DND-41 (cell line): ENCODE measurements at places on chromosomes 5 and 9.
A peak's percentile ranks its signal among the peaks of the same experiment; 100 is the strongest.

- no peak for DNase-seq
- peaks cover 17% of the 10 kb centered on the region for H3K4me1 ChIP-seq
- no peak overlapping the region for H3K27ac ChIP-seq
- no peak overlapping the region for H3K4me3 ChIP-seq
- H3K27me3 ChIP-seq, result no peaks in the 10 kb centered on the region
- H3K36me3 ChIP-seq, result no peaks in the 10 kb centered on the region
These were observed 367.1 kb downstream of the CSNK1G3 start for GRCh38 chr5:123879071-123879470.

DNA sequence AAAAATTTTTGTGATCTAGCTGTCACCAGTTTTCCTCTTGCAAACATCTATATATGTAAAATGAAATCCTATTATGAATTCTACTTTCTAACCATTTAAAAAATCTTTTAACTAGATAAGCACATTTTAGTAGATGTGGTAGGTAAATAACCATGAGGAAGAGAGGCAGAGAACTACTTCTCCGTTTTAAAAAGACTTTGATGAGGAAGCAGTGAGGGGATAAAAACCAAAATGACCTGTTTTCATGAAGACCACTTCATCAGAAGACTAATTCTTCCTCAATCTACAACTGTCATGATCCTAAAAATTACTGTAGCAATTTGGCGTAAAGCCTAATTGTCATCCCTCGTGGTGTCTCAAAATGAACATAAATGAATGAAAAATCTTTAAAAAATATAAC, 15.7 kb upstream of the ERBIN start:
- H3K36me3 ChIP-seq, result no peaks in the 10 kb centered on the region
- H3K27ac ChIP-seq, result no peak overlapping the region
- H3K4me1 ChIP-seq, result no peaks in the 10 kb centered on the region
- no peaks in the 10 kb centered on the region for H3K27me3 ChIP-seq
- DNase-seq, result no peak
- H3K4me3 ChIP-seq, result no peak overlapping the region

DNA sequence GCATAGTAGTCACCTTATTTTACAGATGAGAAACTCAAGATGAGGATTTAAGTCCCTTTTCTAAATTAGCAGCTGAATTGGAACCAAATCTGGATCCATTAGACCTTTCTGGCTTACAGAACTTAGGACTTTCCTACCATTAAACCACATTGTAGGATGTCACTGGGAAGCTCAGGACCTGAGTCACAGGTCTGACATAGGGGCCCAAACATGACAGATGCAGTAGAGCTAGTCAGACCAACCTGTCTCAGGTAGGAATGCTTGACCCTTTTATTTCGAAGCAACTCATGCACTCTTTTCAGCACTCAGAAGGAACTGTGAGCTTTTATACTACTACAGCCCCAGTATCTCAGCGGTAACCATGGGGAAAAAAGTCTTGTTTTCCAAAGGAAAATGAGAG, 2.6 kb downstream of the RAB24 start:
- no peak for DNase-seq
- peaks cover 70% of the 10 kb centered on the region for H3K4me1 ChIP-seq
- H3K27ac ChIP-seq, result peak overlapping the region; percentile 82
- peaks cover 51% of the 10 kb centered on the region for H3K36me3 ChIP-seq

DNA sequence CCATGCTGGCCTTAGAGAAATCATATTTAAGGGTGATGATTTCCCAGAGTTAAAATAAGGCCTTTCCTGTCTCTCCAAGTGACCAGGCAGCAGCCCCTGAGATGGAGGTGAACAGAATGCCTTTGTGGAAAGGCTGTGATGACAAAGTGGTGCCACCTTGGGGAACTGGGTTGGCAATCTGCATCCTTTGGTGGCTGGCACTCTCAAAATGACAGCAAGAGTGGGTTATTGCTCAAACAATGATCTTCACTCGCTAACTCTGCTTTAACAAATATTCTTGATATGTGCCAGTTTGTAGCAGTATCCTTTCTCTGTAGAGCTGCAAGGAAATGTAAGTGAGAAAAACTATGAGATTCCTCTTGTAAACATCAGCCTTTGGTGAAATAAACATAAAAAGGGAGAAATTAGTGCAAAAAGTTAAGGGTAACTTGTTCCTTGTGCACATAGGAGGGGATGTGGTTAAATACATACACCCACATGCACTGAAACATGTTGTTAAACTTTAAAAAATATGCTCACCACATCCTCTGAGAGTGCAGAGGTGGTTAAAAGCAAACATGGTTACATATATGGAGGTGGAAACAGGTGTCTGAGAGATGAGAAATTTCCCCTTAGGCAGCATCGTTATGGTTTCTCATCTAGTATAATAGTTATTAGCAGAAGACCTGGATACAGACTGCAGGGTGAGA, 373.4 kb upstream of the CTNND2 start:
- DNase-seq, result peak; percentile 22
- peaks cover 17% of the 10 kb centered on the region for H3K4me1 ChIP-seq
- H3K27ac ChIP-seq, result peak overlapping the region; percentile 61
- no peaks in the 10 kb centered on the region for H3K27me3 ChIP-seq

GRCh38 chr9:15182101-15182551, 124.9 kb downstream of the TTC39B start:
- H3K36me3 ChIP-seq, result no peaks in the 10 kb centered on the region
- DNase-seq, result no peak
- no peak overlapping the region for H3K4me3 ChIP-seq
- no peaks in the 10 kb centered on the region for H3K4me1 ChIP-seq

DNA sequence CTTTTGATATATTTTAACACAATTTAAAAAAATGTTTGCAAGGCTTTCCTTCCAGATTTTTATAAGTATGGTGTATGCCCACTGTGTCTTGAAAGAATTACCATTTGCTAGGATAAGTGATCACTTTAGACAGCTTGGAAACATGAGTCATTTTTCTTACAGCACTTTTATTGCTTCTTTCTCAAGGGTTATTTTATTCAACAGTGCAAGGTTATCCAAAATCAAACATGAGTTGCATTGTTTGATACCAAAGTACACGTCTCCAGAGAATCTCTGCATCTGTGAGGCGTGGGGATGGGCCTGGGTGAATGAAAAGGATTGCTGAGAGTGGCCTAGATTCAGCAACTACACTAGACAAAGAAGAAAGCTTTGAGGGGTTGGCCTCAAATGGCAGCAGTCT, 329.6 kb downstream of the ADAMTS6 start:
- no peak overlapping the region for H3K27ac ChIP-seq
- H3K4me3 ChIP-seq, result no peak overlapping the region
- H3K36me3 ChIP-seq, result no peaks in the 10 kb centered on the region
- H3K27me3 ChIP-seq, result no peaks in the 10 kb centered on the region
- H3K4me1 ChIP-seq, result no peaks in the 10 kb centered on the region

DNA sequence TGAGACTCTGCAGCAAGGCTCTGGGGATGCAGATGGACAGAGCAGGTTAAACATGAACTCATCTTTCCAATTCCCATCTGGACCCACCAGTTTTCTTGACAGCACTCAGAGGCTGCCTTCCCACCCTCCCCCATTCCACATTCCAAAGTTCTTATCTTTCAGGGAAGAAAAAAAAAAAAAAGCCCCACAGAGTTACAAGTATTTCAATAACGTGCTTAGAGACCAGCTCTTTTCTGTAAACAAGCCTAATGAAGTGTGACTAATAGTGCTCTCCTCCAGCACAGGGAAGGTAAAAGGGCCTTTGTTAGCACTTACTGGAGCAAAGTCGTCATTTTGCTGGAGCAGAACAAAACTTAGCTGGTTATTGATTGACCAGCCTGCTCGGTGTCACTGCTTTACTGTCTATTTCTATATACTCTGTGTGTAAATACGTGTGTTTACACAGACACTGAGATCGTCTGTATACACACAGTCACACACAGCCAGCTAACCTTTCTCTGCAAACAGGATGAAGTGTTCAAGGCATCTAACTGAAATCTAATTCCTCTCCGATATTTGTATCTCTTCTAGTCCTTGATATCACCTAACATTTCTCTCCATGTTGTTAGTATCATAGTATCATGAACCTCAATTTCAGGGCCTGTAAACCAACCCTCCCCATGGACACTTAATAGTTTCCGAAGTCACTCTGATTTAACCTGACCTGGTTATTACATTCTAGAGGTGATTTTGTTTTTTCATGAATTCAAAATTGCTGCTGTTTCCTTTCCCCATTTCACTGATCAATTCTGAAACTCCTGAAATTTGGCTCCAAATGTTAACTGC, 84.9 kb downstream of the ZNF608 start:
- peaks cover 13% of the 10 kb centered on the region; the same call in 1 of the 2 replicates for H3K4me1 ChIP-seq
- H3K27ac ChIP-seq, result no peak overlapping the region
- H3K4me3 ChIP-seq, result no peak overlapping the region
- no peaks in the 10 kb centered on the region for H3K36me3 ChIP-seq
- H3K27me3 ChIP-seq, result no peaks in the 10 kb centered on the region

DNA sequence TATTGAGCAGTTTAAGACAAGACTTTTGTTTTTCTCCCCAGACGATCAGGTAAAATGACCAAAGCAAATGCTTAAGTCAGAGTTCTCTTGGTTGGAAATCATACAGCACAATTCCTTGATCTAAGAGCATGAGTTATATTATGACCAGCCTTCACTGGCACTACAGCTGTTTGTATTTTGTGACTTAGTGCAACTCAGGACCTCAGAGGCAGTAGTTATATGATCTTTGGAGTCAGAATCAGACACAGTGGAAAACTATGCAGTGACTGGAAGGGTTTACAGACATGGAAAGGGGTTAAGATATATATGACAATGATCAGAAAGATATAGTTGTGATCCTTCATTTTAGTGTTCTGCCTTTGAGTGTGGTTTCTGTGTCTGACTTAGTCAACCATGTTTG, 24.3 kb downstream of the RAD23B start:
- H3K27me3 ChIP-seq, result no peaks in the 10 kb centered on the region
- DNase-seq, result no peak
- H3K36me3 ChIP-seq, result peaks cover 80% of the 10 kb centered on the region
- no peak overlapping the region for H3K4me3 ChIP-seq

DNA sequence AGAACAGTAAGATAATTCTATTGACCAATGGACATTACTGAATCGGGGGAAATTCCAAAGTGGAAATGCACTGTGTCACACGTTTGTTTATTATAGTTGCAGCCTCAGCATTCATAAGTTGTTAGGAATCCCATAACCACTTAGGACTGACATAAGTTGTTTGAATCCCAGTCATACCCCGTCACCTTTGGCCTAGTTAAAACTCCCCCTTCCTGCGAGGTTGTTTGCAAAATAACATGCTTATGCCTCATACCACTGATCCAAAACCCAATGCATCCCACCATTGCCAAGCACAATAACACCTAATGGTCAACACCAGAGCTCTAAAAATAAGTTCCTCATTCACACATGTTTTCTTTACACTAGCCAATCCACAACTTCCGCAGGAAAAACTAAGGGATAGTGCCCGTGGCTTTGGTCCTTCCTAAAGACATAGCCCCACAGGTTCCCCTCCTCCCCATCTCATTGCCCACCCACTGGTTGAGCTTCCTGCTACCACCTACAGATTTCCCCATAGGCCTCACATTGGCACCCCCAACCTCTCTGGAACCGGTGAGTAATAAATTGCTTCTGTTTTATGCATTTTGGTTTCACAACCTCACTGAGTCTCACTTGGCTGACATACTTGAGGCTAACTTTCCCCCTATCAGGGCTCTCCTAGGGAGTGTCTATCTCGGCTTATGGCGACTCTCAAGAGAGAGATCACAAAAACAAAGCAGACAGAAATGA, 42.3 kb upstream of the MUSK start:
- H3K4me3 ChIP-seq, result no peak overlapping the region
- no peak overlapping the region for H3K27ac ChIP-seq
- no peaks in the 10 kb centered on the region for H3K4me1 ChIP-seq
- no peaks in the 10 kb centered on the region for H3K27me3 ChIP-seq

- H3K36me3 ChIP-seq, result peaks cover 32% of the 10 kb centered on the region
- peaks cover 38% of the 10 kb centered on the region for H3K4me1 ChIP-seq
- peak overlapping the region; percentile 83 for H3K4me3 ChIP-seq
- H3K27me3 ChIP-seq, result no peaks in the 10 kb centered on the region
These were observed 859 bp downstream of the CDKN2AIPNL start for GRCh38 chr5:134410822-134411221.

DNA sequence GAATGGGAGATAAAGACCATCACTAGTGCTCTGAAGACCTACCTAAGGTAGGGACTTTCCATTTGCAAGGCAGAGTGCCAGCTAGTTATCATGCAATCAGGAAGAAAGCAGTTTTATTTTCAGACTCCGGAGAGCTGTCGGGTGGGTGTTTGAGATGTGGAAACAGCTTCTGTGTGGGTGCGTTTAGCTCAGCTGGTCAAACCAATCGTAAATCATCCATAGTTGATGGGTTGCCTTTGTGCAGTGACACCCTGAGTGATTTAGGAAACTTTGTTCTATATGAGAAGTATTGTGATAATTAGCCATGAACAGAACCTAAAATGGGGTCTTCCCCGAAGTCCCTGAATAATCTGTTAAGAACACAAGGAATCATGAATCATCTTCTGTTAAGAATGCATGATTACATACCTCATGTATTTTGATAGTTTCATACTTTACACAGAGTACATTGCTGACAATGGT, 284.3 kb downstream of the ARHGAP26 start:
- no peak for DNase-seq
- H3K4me1 ChIP-seq, result no peaks in the 10 kb centered on the region
- H3K4me3 ChIP-seq, result no peak overlapping the region
- no peaks in the 10 kb centered on the region for H3K27me3 ChIP-seq
- H3K36me3 ChIP-seq, result peaks cover 33% of the 10 kb centered on the region

DNA sequence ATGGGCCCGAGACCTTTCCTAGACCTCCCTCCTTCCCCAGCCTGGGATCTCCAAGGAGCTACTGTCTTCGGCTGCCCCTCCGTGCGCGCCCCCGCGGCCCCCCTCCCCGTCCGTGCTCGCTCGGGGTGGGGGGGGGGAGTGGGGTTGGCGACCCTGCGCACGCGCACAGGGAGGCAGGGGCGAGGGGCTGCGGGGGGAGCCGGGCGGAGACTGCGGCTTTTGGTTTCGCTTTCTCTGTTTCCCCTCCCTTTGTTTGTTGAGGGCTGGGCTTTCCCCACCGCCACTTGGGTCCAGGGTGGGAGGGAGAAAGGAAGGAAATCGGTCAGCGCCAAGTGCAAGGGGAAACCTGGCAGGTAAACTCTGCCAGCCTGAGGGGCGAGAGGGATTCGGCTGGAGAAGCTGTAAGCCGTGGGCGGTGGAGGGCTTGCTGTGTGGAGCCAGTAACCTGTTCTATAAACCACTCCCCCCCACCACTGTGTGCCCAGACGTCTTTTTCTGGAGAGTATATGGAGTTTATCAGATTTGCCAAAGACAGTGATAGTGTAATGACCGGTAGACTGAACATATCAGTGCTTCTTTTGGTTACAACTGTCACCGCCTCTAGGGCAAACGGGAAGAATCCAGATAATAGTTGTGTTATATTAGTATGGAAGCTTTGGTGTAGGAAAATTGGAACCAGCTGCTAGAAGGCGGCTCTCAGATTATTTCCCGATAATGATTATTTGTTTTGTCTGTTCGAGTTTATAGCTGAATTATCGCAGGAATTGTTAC, 684 bp downstream of the DNAJA1 start:
- H3K36me3 ChIP-seq, result peaks cover 54% of the 10 kb centered on the region
- peak; percentile 88 for DNase-seq
- peak overlapping the region; percentile 93 for H3K27ac ChIP-seq
- H3K4me3 ChIP-seq, result peak overlapping the region; percentile 59; the same call in 1 of the 2 replicates
- no peaks in the 10 kb centered on the region for H3K27me3 ChIP-seq
- H3K4me1 ChIP-seq, result peaks cover 61% of the 10 kb centered on the region

- H3K4me1 ChIP-seq, result no peaks in the 10 kb centered on the region
- peaks cover 98% of the 10 kb centered on the region for H3K36me3 ChIP-seq
- no peak for DNase-seq
- no peak overlapping the region for H3K4me3 ChIP-seq
- H3K27ac ChIP-seq, result no peak overlapping the region
- H3K27me3 ChIP-seq, result no peaks in the 10 kb centered on the region
These were observed 19.5 kb downstream of the ERAP1 start for GRCh38 chr5:96788112-96788749.
